ENCODE measurements at places on chromosomes 1 and 21. TPM values are rescaled to one million over a fixed set of nuclear protein-coding genes. Genes with fewer than 3 reads are reported as not detected.

The TNFRSF1B gene
- total RNA-seq: 58.7 TPM

The EXOC8 gene
- 15.0 TPM for total RNA-seq

The HSD3B2 gene
- not detected for total RNA-seq

The LRRC39 gene
- 2.3 TPM for total RNA-seq

- DNase-seq: no peak
Observed at GRCh38 chr1:39105061-39105840, 79.1 kb downstream of the NDUFS5 start.

DNA sequence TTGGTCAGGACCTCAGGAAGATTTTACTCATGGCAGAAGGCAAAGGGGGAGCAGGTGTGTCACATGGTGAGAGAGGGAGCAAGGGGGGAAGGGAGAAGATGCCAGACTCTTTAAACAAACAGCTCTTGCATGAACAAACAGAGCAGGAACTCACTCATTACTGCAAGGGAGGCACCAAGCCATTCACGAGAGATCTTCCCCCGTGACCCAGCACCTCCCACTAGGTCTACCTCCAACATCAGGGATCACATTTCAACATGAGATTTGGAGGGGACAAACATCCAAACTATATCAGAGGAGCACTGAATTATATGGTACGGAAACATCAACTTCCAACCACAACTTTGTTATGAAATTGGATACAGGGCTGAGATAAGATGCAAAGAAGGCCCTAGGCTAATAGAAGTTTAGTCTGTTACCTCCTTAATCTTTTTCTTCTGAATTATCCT, 164.9 kb downstream of the ST6GALNAC3 start:
- DNase-seq: no peak

GRCh38 chr1:196774175-196774574, 465 bp upstream of the CFHR3 start:
- DNase-seq: no peak

DNA sequence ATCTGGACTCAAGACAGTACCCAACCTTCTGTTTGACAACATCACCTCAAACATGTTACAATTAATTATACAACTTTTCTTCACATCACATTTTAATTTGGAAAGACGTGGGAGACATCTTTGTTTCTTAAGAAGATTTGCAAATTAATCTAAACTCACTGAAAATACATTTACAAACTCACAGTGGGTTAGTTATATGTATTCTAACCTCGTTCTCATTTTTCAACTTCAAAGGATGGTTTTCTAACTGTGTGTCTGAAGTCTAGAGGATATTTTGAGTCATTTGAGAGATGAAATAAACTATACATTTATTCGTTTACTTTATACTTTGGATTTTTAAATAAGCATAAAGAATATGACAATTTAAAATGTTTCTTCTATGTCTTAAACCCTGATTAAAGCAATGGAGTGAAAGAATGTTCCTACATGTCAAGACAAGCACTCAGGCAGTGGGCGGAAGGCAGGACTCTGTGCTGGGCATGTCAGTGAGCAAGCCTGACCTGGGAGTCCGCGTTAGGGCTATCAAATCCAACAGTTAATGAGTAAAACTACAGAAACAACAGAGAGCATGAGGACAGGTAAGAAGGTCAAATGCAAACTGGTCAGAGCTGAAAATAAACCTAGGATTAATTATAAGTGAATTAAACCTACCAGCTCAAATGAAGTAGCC, 76.5 kb upstream of the CTTNBP2NL start:
- DNase-seq: no peak

- no peak for DNase-seq
Observed at GRCh38 chr1:27887215-27888021, 15.1 kb downstream of the THEMIS2 start.

- no peak for DNase-seq
Observed at GRCh38 chr21:45494135-45494850, 47.9 kb downstream of the SLC19A1 start.

GRCh38 chr1:166340709-166341108, 173.9 kb upstream of the FAM78B start:
- no peak for DNase-seq

- no peak for DNase-seq
Observed at GRCh38 chr1:57167997-57168396, 202.2 kb upstream of the C8B start.

DNA sequence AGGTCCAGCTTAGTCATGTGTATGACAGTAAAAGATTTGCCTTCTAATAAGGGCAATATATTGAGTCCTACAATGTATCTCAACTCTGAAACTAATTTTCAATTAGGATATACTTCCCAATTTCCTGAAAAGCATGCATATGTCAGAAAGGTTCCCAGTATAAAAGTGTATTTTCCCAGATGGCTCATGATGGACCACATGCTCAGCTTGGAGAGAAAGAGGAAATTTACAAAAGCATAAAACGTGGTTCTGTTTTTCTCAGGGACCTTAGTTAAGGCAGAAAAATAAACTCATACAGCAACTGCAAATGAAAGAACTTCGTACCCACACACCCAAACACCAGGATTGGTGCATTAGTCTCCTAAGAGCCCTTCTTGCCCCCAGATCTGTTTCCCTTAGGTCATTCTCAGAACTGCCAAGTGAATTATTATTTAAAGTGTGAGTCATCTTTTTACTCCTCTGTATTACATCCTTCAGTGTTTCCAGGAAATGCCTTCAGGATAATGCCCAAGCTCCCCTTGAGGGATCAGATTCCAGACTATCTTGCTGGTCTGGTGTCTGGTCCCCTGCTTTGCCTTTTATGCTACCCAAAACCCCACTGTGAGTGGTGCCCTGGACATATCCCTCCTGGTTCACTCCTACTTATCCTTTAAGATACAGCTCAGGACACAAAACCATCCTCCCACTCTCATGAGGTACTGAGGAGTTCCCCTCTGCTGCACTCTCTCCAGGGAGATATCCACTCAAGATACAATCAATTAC, 57.4 kb downstream of the SSX2IP start:
- DNase-seq: no peak

DNA sequence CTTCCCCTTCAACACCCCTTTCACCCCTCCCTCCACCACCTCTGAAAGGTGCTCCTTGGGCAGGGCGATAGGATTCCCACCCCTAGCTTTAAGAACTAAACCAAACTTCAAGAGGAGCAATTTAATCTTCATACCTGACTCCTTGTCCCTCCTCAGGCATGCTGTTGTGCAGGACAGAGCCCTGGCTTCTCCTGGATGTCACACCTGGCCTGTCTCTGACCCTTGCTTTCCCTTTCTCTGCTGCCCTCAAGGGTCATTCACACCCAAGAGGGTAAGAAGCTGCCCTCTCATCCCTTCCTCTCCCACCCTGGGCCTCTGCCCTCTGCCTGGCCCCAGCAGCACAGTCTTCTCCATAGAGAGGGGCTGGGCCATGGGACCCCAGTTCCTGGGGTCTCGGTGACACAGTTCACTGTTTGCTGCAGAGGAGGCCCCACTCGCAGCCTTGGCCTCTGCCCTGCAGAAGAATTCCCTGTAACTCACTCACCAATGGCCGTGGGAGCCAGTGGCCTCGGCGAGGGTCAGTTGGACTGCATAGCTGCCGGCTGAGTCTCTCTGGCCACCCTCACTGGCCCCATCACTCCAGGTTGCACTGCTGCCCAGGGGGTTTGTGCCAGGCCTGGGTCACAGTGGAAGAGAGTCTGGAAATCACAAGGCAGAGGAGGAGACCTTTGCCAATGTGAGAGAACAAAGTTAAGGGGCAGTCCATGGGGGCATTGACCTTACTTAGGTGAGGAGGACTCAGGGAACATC, 28.4 kb upstream of the LHX4 start:
- DNase-seq: no peak

- no peak for DNase-seq
Observed at GRCh38 chr1:29682919-29683295, 446.6 kb downstream of the PTPRU start.

- DNase-seq: no peak
Observed at GRCh38 chr1:71774705-71775104, 507.6 kb downstream of the NEGR1 start.

GRCh38 chr1:191760016-191760415, 398.2 kb upstream of the RGS18 start:
- no peak for DNase-seq

DNA sequence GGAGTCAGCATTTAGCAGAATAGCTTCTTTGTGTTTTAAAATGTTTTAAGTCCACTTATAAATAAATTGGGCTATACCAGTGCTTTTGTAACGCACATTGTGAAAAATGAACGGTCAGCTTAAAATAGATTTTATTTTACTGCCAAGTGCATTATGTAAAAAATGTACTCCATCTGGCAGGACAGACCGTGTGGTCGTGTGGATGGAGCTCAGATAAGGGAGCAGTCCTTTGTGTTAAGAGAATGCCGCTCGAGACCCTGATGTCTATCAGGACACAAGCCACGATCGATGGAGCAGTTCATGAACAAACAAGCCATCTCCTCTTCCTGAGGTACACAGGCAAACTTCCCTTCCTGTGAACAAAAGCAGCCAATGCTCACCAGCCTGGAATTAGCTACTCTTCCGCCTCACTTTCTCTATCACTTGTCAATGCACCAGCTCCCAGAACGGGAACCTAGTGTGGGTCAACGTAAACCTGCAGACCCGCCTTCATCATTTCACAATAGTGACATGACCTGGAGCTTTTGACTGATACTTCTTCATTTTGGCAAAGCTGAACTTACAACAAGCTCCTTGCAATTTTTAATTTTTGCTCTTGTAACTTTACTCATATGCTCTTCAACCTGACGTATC, 243.5 kb downstream of the TGFB2 start:
- DNase-seq: no peak

DNA sequence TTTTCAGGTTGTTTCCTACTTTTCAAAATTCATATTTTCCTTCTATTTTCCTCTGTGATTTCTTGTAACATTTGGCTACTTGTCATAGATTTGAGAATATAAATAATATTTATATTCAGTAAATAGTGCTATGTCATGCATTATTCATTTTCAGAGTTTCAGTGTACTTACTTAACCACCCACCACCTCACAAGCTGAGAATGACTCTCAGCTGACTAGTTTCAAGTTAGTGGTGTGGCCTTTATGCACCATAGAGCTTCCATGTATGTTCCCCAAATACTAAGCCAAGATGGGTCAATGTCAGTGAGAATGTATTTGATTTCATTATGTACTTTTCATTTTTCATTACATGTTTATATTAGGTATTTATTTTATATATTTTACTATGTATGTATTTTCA, 56.9 kb upstream of the RGS1 start:
- DNase-seq: no peak

- no peak for DNase-seq
Observed at GRCh38 chr1:204084247-204084772, 11.4 kb downstream of the SOX13 start.

Measured in thoracic aorta (tissue), 2 donors.